ENCODE measurements at places on chromosomes 13 and 19. TPM values are rescaled to one million over a fixed set of nuclear protein-coding genes. Genes with fewer than 3 reads are reported as not detected.

ETHE1 gene
- 37.4 TPM for total RNA-seq

TEKTIP1 gene
- total RNA-seq, result 6.4 TPM

ZNF626 gene
- 93.4 TPM for total RNA-seq

LRRC63 gene
- total RNA-seq, result 0.83 TPM

CCDC194 gene
- 0.86 TPM for total RNA-seq

ERCC2 gene
- total RNA-seq, result 26.1 TPM

RASGRP4 gene
- total RNA-seq, result 1.7 TPM
